HFFc6 (cell line): ENCODE measurements at places on chromosomes 2 and 18. TPM values are rescaled to one million over a fixed set of nuclear protein-coding genes. Genes with fewer than 3 reads are reported as not detected.

The CACNB4 gene
- total RNA-seq, result 0.12 TPM in 1 of 3 replicates, not detected in the others

The MOGAT1 gene
- total RNA-seq, result not detected in 3 replicates

The MTCL1 gene
- total RNA-seq, result 47.2 to 52.7 TPM (median 47.6 TPM) in 3 replicates

DNA sequence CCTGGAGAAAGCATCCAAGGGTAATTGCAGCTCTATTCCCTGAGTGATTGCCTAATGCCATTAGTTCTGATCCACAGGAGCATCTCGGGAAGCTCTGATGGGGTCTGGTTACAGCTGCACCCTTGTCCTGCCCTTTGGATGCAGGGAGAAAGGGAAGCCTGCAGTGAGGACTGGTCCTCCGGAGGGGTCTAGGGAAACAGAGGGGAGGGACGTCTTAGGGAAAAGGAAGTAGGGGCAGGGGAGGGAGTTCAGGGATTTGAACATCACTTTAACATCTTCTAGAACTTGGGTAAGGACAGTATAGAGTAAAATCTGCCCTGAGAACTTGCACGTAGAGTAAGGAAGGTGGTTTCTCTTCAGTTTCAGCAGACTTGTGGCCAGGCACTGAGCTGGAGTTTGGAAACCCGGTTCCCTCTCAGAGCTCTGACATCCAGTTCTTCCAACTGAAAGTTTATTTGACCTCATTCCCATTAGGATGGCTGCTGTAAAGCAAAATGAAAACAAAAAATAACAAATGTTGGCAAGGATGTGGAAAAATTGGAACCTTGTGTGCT, 20.5 kb downstream of the ONECUT2 start:
- no peak for DNase-seq

- peak; percentile 28 for DNase-seq
Measured at GRCh38 chr2:168490015-168490874, 34.2 kb downstream of the CERS6 start.

GRCh38 chr2:38371235-38371634, 5.8 kb downstream of the ATL2 start:
- DNase-seq, result no peak
